ENCODE measurements at places on chromosomes 12 and 14.

- no peak for DNase-seq
Observed at GRCh38 chr14:99471731-99472130, 8.9 kb downstream of the SETD3 start.

DNA sequence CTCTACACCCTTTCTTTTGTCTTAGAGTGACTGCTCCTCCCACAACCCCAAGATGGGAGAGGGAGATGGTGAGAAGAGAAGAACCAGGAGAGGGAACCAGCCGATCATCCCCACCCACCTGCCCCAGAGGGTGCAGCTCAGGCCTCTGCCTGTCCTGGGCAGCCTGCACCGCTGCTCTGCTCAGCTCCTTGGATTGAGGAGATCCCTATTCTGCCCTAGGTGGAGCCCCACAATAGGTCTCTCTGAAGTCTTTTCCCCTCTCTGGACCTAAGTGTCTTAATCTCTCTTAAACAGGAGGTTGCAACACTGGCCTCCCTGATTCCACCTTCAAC is 2.2 kb downstream of the ANKRD33 start:
- no peak for DNase-seq

DNA sequence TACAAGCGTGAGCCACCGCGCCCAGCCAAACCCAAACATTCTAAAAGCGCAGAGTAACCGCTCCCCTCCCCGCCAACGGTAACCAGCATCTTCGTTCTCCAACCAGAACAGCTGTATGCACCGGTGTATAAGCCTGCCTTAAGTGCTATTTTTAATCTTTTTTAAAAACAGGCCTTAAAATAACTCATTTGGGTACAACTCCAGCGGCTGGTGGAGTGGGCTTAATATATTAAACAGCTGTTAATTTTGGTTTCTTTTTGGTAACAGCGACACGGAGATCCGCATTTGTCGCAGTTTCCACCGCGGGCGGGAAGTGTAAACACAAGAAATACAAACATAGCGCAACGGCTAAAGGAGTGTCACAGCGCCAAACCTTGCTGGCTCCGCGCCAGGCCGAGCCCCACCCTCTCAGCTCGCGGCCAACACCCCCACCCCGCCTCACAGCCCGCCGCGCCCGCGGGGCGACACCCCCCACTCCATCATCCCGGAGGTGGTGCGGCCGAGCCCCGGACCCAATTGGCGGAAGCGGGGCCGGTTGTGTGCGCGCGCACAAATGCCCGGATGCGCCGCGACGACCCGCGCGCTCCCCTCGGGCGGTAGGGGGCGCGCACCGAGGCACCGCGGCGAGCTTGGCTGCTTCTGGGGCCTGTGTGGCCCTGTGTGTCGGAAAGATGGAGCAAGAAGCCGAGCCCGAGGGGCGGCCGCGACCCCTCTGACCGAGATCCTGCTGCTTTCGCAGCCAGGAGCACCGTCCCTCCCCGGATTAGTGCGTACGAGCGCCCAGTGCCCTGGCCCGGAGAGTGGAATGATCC is at the start of gene MDM2:
MDM2 (plus strand) TSS at position 602 of the 812 bp plus-strand sequence. CDS start 301 bp downstream, outside the sequence.
- peak; percentile 77 for DNase-seq

DNA sequence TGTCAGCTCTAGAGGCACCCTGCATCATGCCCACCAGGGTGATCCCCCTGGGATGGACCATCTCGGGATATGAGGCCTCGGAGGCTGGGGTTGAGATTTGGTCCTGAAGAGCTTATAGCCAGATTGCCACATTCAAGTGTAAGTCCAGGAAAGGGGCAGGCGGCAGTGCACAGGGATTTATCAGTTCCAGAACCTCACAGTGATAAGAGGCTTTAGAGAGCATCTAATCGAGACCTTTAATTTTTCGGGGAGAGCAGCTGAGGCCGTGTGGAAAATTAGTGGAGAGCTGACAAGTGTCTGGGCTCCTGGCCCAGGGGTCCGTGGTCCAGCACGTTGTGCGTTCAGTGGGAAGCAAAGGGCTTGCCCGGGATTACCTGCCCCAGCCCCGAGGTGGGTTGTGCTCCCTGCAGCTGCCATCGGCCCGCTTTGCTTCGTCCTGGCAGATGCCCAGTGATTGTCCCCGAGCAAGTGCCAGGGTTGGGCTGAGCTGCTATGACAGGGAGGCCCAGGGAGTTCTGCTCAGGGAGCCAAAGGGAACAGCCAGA is 52.1 kb downstream of the C14orf132 start:
- no peak for DNase-seq

DNA sequence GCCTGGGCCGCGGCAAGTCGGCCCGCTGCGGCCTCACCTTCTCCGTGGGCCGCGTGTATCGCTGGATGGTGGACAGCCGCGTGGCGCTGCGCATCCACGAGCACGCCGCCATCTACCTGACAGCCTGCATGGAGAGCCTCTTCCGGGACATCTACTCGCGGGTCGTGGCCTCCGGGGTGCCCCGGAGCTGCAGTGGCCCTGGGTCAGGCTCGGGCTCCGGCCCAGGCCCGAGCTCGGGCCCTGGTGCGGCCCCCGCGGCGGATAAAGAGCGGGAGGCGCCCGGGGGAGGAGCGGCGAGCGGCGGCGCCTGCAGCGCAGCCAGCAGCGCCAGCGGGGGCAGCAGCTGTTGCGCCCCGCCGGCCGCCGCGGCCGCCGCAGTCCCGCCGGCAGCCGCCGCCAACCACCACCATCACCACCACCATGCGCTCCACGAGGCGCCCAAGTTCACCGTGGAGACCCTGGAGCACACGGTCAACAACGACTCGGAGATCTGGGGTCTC is 226.2 kb upstream of the CRY1 start:
- DNase-seq = no peak

DNA sequence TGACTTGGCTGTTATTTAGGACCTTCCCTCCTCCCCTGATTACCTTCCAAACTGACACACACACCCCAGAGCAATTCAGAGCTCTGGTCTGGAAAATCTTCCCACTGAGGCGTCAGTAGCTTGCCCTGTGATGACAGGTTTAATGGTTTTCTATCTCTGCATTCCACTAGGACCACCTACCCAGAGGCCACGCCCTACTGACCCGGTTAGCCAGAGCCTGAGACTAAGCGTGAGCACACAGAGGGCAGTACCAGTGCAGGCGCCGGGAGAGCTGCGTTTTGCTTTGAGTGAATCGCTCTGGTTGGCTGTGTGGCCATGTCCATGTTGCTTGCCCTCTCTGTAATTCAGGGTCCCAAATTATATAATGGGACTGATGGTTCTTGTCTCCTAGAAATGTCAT is 36.2 kb upstream of the ATP2A2 start:
- no peak for DNase-seq

DNA sequence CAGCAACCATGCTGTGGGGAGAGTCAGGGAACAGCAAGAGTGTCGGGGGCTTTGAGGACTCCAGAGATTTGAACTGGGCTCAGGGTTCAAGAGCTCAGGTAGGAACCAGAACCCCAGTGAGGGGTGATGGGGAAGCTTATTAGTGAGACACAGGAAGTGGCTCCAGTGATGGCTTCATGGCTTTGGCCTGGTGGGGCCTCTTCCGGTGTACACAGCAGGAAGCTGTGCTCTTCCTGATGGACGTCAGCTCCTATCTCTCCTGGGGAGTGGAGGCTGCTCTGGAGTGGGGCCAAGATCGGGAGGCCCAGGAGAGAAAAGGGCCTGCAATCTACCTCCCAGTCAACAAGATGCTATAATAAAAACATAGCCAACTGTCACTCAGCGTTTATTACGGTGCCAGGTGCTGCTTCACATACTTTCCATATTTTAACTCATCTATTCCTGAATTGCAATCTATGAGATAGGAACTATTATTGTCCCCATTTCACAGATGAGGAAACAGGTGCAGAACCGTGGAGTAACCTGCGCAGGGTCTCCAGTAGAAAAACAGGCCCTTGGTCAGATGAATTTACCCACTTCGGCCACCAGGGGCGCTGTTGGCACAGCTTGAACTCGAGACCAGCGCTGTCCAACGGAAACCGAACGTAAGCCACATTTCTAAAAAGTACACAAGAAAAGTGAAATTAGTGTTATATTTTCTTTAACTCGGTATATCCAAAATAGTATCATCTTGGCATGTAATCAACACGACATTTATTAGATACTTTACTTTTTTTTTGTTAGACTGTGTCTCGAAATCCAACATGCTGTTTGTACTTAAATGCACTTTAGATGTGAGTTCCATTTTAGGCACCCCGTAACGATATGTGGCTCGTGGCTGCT is 63.6 kb upstream of the DLK1 start:
- no peak for DNase-seq

- no peak for DNase-seq
Observed at GRCh38 chr14:23512156-23512555, 39.4 kb downstream of the ZFHX2 start.

GRCh38 chr14:55913324-55914025 is 204.7 kb upstream of the PELI2 start:
- peak; percentile 36 for DNase-seq

- no peak for DNase-seq
Observed at GRCh38 chr14:69652942-69653684, 41.7 kb downstream of the SUSD6 start.

DNA sequence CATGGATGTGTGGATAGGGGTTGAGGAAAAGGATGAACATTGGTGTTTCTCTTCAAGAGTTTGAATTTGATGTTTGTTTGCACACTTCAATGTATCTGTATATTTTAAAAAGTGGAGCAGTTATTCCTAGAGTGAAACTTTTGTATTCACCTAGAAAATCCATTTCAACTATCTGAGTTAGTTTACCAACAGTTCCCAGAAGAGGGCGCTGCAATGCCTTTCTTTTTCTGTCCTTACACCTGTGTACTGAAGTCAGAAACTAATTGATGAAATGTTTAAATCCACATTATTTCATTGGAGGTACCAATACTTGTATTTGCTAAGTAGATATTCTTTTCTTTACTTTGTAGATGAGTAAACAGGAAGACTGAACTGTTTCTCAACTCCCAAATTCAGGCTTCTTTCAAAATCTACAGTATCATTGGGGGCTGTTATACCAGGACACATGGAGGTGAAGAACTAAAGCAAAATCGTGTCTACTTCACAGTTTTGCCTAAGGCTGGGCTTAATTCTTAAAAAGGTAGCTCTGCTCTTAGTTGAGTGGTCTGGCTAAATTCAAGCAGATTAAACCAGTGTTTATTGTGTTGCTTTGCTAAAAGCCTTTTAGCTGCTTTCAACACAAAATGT is 26.6 kb upstream of the KLRB1 start:
- no peak for DNase-seq

DNA sequence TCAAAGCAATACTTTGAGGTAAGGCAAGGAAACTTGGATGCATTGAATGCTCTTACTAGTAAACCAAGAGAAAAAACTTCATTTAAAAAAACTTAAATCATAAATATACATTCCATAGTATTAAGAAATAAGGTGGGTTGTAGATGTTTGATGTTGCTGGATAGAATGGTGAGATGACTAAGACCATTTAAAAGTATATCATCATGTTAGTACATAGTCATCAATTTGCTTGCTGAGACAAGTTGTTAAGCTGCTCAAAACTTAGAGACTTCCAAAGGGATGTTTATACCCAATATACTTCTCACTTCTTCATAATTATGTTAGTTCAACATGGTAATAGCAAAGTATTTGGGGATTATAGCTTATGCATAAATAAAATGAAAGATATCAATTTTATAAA is 675.5 kb upstream of the MGAT4C start:
- DNase-seq = no peak

- DNase-seq = peak; percentile 18
Observed at GRCh38 chr12:77847060-77847541, 16.4 kb downstream of the NAV3 start.

DNA sequence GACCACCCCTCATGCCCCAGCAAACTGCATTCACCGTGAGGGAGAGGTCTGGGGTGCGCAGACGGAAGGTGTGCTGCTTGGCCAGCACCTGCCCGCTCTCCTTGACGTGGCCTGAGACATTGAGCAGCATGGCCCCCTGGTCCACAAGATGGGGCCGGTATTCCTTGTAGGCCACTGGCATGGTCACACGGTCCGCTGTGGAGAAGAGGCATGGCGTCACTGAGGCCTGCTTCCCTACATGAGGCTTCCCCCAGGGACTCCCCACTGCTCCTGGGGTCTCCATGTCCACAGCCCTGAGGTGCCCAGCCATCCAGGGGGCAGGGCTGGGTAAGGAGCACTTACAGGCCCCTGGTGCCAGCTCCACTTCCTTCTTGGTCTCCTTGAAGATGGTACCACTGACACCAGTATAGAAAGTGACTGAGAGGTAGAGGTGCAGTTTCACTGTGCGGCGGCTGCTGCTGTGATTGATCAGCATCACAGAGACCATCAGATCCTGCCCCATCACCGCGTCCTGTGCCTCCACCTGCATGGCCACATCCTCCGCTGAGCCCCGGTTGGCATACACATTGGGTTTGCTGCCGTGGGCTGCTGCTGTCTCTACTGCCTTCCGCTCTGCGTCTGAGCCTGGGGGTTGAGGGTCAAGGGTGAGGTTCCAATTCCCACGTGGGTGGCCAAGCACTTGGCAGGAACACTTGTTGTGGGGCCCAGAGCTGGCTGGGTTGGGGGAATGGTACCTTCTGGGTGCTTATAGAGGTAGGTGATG is 8.2 kb downstream of the TGM1 start:
- DNase-seq = no peak

DNA sequence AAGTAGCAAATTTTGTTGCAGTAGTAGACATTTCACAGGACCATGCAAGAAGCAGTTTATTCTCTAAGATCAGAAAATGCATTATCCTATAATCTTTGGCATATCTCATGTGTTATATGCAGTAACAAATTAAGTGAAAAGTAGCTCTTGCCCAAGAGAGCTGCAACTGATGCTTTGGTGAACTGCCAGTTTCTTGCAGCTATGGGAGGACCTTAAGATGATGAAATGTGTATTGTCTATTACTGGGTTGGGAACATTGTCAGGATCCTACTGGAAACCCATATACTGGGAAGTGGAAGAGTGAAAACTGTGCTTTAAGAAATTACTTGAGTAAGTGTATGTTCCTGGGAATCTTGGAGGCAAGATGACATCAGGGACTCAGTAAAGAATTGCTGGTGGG is 238.8 kb downstream of the DACT1 start:
- peak; percentile 69 for DNase-seq

GRCh38 chr12:18261273-18261672 is at the start of gene PIK3C2G:
PIK3C2G (plus strand) TSS chr12:18261518; CDS start chr12:18282082, 20,564 bp downstream.
- DNase-seq = no peak

GRCh38 chr14:56482310-56482911 is 97.2 kb upstream of the TMEM260 start:
- no peak for DNase-seq

DNA sequence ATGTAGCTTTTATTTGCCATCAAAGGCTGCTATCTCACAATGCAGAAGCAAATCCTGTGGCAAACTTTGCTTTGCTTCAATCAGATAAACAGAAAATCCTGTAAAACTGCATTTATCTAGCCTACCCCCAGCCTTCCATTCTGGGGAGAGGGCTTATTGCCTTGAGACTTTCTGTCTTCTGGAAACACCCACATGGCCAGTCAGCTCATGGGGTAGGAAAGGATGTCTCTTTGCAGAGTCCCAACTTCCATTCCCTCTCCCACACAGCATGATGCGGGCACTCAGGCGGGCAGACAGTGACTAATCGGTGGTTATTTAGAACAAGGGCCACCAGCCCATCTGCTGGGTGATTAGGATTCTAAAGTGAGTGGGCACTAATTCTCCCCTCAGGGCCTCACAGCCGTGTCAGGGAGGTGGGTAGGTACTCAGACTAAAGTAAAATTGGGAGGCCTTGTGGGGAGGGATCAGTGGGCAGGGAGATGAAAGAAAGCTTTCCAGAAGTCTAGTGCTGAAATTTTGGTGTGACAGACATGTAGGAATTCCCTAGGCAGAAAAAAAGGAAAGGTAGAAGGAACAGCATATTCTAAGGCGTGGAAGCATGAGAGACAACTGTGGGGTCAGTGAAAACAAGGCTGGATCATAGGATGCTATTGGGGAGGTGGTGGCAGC is 720.5 kb downstream of the VRK1 start:
- no peak for DNase-seq

Measured in fibroblast of skin of left quadriceps (primary cell).